ENCODE measurements at places on chromosomes 5 and 9. TPM values are rescaled to one million over a fixed set of nuclear protein-coding genes. Genes with fewer than 3 reads are reported as not detected.
A peak's percentile ranks its signal among the peaks of the same experiment; 100 is the strongest.

The NIPAL4 gene
- 0.13 TPM for total RNA-seq

- DNase-seq: no peak
Observed at GRCh38 chr9:77954666-77955015, 77.0 kb downstream of the GNAQ start.

The C5 gene
- total RNA-seq: 9.3 TPM

The LHX2 gene
- total RNA-seq: 0.44 TPM

- no peak for DNase-seq
Observed at GRCh38 chr5:87369431-87369830, 43.3 kb downstream of the CCNH start.

DNA sequence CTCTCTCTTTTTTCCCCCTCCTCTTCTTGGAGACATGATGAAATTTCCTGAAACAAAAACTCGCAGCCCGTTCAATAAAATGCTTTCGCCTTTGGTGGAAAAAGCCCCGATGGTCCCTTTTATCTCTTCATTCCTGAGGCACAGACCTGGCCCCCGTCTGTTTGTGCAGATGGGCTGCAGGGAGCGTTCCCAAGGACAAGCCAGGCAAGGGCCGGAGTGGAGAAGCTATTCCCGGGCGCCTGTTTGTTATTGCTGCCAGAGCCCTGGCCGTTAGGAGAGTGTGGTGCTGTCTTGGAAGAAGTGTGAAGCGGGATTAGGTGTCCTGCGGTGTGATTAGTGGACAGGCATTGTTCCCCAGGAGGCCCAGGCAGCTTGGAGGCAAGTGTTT lies 71.9 kb downstream of the SMIM23 start:
- DNase-seq: peak; percentile 79

The SLC6A19 gene
- total RNA-seq: not detected

The PAX5 gene
- under 0.01 TPM for total RNA-seq

DNA sequence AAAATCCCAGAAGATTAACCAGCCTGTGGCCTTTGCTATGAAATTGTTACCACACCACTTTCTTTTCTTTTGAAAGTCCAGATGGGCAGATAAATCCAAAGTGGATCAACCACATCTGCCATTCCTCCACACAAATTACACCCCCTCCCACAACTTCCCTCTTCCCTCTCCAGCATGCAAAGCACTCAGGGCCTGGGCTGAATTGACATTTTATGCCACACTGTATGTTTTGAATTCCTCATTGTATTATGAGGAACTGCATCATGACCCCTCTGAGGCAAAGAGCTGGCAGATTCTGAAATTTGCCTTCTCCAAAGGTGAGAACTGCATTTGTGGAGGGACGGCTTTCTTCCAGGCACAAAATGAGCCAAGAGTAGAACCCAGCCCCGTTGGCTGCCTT lies 589.2 kb upstream of the KLF4 start:
- DNase-seq: peak; percentile 54

The GEMIN5 gene
- 17.0 TPM for total RNA-seq

The SLC25A2 gene
- 0.22 TPM for total RNA-seq

GRCh38 chr5:40429258-40430100 lies 250.2 kb upstream of the PTGER4 start:
- peak; percentile 69 for DNase-seq

GRCh38 chr9:36101916-36102741 lies 34.4 kb upstream of the GLIPR2 start:
- DNase-seq: no peak

The ARL14EPL gene
- 0.09 TPM for total RNA-seq

- DNase-seq: no peak
Observed at GRCh38 chr9:108109927-108110690, 620.5 kb upstream of the KLF4 start.

DNA sequence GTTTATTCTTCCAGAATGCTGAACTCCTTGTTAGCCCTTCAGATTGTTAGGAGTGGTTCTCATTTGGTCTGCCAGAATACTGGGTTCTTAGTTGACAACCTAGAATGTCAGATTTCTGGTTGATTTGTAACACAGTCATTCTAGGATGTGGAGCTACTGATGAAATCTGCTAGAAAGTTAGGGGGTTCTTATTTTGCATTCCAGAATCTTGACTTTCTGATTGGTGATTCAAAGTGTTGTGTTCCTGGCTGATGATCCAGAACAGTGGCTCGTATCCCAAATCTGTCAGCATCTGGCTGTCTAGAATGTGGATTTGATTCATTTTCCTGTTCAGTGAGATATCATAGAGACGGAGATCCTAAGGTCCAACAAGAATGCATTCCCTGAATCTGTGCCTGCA lies 21.9 kb downstream of the PTGS1 start:
- DNase-seq: no peak

The ECSCR gene
- total RNA-seq: 36.0 TPM

DNA sequence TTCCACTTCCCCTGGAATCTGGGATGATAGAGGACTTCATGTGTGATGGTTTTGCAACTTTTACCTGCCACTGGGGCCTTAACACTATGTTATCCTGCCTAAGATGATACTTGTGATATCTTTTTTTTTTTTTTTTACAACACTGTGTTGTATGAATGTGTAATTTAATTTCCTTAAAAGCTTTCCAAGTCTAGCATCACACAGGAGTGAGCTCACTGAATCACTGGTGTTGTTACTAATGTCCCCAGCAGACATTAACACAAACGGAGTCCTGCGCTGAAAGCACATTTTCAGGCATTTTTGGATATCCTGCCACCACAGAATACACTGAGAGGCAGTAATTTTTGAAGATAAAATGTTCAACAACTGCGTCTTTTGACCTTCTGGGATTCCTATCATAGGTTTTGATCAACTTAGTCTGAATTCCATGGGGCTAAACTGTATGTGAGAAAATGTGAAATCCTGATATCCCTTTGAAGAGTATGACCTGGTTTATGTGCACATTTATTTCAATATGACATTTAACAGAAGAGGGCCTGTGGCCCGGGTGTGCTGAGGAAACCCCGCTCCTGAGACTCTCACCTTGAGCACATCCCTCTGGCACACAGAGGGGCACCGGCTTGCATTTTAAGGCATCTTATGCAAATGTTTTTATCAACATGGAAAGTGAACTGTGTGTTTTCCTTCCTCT lies 118.0 kb downstream of the FSTL4 start:
- DNase-seq: peak; percentile 20

DNA sequence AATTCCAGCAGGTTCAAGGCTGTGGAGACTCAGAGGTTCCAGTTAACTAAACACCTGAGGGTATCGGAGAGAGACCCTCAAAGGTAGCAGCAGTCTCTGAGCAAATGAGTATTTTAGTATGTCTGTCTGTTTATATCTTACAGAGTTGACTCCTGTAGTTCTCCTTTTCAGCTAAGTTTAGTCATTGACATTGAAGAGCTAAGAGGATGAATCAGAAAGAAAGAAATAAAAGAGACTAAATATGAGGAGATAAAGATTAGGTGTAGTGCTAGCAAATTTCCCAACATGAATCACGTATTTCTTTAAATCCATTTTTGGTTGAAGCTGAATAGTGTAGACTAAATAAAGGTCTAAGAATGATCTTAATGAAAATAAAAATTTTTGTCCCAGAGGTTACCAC lies 474.0 kb upstream of the RGMB start:
- no peak for DNase-seq

- DNase-seq: peak; percentile 46
Observed at GRCh38 chr5:122067390-122067789, 10.7 kb downstream of the LOX start.

The SHISAL2B gene
- total RNA-seq: 0.98 TPM

DNA sequence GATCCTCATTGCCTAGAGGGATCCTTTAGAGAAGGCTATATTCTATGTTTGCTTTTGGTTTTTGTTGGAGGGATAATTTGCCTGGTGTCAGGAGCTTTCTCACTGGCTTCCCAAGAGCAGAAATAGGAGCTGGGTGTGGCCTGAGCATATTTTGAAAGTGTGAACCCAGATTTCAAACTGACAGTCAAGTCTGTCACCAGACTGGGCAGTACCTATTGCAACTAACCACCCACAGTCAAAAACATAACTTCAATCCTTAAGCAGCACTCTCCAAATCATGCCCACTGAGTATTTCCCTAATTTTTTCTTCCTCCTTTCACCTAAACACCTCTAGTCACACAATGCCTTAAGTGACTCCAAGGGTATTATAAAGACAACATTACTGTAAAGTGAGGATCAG lies 278.4 kb downstream of the EBF1 start:
- DNase-seq: no peak

DNA sequence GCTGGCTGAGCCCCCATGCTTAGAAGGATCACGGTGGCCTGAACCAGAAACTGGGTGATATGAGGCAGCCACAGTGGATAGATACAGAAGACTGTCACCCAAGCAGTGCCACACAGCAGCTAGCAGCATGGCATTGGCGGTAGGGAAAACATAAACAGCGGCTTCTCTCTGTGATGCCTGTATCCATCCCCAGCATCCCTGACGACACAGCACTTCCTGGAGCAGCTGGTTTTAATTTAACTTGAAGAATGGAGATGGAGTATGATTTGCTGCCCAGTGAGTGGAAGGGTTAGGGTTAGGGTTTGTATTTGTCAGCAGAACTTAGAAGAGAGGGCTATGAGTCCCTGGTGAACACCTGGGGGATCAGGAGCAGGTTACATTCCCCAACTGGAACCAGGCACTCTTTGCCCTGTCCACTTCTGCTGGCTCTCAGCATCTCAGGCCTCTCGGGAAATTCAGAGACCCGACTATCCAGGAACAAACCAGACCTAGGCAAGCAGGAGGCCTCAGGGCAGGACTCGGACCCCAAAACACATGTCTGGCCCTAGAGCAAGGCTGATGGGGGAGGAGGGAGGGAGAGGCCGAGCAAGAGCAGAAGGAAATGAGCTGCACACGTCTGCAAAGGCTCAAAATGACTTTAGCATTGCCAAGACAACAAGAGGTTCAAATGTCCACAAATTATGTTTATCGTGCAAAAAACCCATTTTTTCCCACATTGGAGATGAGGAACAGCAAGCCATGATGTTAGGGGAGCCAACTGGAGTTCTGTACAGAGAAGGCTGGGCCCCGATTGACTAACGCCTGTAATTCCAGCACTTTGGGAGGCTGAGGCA lies 6.5 kb upstream of the GGTA1 start:
- DNase-seq: peak; percentile 76

- peak; percentile 92 for DNase-seq
Observed at GRCh38 chr5:116652196-116652729, 77.6 kb upstream of the SEMA6A start.

DNA sequence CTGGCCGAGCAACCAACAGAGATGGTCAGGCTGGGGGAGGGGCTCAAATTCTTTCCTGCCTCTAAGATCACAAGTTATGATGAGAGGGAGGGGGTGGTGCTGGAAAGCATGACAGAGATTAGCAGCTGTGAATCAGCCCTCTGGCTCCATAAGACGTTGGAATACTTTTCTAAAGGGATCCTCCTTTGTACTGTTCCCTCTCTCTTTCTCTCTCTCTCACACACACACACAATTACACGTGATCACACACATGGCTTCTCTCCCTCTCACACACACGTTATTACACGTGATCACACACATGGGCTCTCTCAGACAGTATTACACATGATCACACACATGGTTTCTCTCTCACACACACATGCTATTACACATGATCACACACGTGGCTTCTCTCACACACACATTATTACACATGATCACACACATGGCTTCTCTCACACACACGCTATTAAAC lies at the start of gene SLC45A2:
TSS of gene SLC45A2 (minus strand) at position 23 of the 454 bp plus-strand sequence. CDS start 110 bp downstream, outside the sequence.
- DNase-seq: peak; percentile 20
